ENCODE measurements at places on chromosomes 7 and 10. TPM values are rescaled to one million over a fixed set of nuclear protein-coding genes. Genes with fewer than 3 reads are reported as not detected.

ABHD11 gene
- 20.8 TPM for total RNA-seq

PNLIPRP3 gene
- total RNA-seq: not detected

DNA sequence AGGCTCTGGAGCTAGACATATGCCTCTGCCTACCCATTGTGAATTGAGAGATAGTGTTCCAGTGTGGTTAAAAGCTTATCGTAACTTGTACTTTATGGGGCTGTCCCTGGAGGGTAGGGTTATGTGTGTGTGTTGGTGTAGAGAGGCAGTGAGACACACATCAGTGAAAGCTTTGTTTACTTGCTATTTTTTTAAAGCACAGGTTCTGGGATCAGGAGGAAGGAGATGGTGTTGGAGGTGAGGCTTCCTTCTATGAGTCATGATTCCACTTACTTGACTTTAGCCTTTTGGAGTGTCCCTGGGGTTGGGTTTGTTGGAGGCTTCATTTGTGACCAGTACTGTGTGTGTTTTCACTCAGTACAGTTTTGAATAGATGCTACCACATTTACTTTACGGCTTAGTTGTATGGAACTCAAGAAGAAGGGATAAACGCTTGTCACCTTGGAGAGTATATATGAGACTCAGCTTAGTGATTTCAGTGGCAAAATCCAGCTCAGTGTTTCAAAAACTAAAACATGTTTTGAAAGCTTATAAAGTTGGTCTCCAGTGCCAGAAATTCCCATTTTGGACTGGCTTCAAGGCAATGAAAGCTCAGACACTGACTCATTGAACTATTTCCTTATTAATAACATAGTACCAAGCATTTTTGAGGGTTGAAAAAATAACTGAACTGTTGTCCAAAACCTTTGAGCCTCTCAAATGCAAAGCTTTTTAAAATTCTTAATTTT is 106.2 kb downstream of the PLXDC2 start:
- DNase-seq: peak; percentile 81
- no peaks in the 10 kb centered on the region for H3K36me3 ChIP-seq
- H3K27me3 ChIP-seq: no peaks in the 10 kb centered on the region
- H3K4me3 ChIP-seq: peak overlapping the region; percentile 2
- H3K27ac ChIP-seq: peak overlapping the region; percentile 54

DNA sequence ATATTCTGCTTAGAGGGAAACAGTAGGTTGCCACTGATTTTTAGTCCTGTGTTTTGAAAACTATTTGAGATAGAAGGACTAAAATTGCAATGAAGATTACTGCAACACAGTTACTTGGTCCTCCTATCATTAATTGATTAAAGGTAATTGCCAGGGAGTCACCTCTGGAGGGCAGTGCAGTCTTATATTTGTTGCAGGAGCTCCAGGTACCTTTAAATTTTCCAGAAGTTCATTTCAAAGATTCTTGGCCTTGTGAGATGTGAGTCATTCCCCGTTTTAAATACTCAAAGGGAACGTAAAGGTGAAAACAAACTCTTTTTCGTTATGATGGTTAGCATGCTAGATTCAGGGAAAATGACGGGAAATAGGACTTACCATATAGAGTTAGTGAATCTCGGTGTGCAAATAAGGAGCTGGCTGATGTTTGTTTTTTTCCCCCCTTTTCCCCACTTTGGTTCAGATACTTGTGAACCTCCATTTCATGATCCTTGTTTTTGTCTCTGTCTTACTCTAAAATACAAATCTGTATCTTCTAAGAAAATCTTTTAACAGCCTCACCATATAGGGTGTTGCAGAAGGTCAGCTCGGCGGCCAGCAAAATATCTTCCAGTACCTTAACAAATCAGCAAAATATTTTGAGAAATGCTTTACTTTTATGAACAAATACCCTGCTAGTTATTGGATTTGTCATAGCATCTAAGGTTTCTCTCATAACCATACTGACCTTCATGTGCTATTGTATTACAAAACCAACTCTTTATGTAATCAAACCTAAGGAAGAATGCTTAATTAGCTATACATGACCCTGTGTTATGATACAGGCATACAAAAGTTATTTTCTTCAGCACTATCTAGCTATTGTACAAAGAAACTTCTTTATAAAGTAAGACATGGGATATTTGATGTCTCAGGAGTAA is 143.0 kb upstream of the HDAC9 start:
- no peak overlapping the region for H3K4me3 ChIP-seq
- peaks cover 11% of the 10 kb centered on the region for H3K4me1 ChIP-seq
- DNase-seq: peak; percentile 83
- H3K36me3 ChIP-seq: no peaks in the 10 kb centered on the region

- H3K4me3 ChIP-seq: no peak overlapping the region
- H3K4me1 ChIP-seq: peaks cover 20% of the 10 kb centered on the region
- no peak overlapping the region for H3K27ac ChIP-seq
- H3K36me3 ChIP-seq: no peaks in the 10 kb centered on the region
These were observed 3.9 kb downstream of the LFNG start for GRCh38 chr7:2523461-2523936.

DNA sequence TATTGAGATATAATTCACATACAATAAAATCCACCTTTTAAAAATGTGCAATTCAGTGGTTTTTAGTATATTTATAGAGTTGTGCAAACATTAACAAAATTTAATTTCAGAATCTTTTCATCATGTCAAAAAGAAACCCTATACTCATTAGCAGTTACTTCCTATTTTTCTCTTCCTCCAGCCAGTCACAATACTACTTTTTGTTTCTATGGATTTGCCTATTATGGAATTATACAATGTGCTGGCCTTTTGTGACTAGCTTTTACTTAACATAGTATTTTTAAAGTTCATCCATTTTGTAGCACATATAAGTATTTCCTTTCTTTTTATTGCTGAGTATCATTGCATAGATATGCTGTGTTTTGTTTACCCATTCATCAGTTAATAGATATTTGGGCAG is 199.9 kb upstream of the IMMP2L start:
- H3K27ac ChIP-seq: no peak overlapping the region
- no peak for DNase-seq
- H3K4me3 ChIP-seq: no peak overlapping the region
- H3K36me3 ChIP-seq: no peaks in the 10 kb centered on the region
- no peaks in the 10 kb centered on the region for H3K4me1 ChIP-seq

DNA sequence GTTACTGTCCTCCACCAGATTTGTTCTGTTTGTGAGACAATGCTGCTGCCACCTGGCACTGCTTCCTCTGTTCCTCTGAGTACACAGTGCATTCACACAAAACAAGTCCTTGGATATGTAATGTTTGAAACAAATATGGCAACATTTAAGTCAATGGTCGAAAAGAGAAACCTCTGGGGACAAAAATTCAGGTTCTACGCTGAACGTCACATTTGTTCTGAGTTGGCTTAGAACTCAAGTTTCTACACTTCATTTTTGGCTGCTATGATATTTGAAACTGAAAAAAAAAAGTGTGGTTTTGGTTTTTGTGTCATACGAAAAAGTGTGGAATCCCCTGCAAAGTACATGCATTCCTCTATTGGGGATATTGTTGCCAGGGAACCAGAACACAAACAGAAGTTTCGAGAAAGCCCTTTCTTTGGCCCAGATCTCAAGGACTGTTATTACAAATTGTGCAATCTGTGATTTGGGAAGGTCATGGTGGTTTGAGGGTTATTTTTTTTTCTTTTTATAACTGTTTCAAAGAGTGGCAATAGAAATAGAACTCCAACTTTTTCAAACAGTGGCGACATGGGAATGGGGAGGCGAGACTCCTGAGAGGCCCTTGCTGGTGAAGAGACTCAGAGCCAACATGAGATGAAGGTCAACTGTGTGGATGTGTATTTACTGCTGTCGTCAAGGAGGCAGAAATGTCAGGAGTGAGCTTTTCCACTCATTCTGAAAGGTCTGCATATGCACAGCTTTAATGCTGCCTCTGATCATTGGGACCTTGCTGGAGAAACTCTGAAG is 127.5 kb downstream of the CUBN start:
- peak; percentile 95 for DNase-seq
- no peaks in the 10 kb centered on the region for H3K27me3 ChIP-seq
- H3K4me3 ChIP-seq: peak overlapping the region; percentile 43
- peaks cover 50% of the 10 kb centered on the region for H3K4me1 ChIP-seq

GRCh38 chr10:131841131-131841660 is 59.6 kb upstream of the PPP2R2D start:
- H3K4me3 ChIP-seq: no peak overlapping the region
- no peak overlapping the region for H3K27ac ChIP-seq
- no peaks in the 10 kb centered on the region for H3K4me1 ChIP-seq

- no peak overlapping the region for H3K4me3 ChIP-seq
- DNase-seq: no peak
- H3K27me3 ChIP-seq: no peaks in the 10 kb centered on the region
- no peak overlapping the region for H3K27ac ChIP-seq
- H3K4me1 ChIP-seq: no peaks in the 10 kb centered on the region
These were observed 488.4 kb downstream of the ACTR3B start for GRCh38 chr7:153247926-153248325.

DNA sequence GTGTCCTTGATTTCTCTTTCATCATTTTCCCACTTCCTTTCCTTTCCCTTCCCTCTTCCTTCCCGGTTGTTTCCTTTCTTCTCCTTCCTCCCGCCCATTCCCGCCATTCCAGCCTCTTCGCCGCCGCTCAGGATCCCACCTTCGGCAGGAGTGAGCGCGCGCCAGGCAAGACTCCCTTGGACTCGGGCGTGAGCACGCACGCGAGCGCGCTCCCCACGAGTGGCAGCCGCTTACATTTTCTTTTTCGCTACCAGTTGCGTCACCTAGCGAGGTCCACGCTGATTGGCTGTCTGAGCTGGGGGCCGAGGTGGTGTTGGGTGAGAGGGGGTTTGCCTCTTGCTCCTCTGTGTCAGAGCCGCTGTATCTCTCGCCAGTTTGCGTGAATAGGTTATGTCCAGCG is 11.8 kb downstream of the ZAN start:
- H3K27me3 ChIP-seq: 0 out of 2 replicates have a peak, but pooled peaks cover under 1% of the 10 kb centered on the region
- H3K4me1 ChIP-seq: no peaks in the 10 kb centered on the region

DNA sequence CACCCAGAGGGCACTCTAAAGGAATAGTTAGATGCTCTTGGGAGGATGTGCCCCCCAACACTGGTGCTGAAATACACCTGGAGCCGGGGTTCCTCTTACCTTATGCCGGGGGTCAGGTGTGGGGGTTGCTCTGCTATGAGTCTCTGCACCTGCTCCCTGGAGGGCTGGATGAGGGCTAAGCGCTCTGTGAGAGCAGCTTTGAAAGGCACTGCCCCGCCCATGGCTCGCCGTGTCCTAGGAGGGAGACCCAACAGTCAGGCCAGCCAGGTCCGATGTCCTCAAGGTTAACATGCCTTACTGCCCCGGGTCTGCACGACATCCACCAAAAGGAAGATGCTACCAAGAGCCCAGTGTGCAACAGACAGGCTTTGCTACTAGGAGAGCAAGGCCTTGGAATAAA is 31.7 kb downstream of the PSPH start:
- no peaks in the 10 kb centered on the region for H3K27me3 ChIP-seq
- DNase-seq: no peak
- no peaks in the 10 kb centered on the region for H3K4me1 ChIP-seq
- H3K4me3 ChIP-seq: no peak overlapping the region
- H3K27ac ChIP-seq: no peak overlapping the region

DNA sequence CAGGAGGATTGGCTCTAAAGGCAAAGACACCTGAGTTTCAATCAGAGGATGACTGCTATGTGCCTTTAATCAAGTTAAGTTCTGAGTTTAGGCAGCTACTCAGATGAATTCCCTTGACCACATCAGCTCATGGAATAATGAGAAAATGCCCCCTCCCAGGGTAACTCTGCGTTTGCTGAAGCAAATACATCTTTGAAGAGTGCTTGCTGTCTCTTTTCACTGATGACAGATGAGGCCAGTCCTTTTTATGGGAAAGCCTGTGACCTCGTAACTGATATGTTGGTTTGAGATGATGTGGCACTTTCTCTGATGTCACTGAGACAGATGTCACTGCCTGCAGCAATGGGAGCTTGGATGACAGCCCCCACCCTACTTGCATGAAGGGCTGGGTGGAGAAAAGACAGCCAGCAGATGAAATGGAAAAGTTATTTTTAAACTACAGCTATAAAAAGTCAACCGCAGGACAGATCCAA is 43.7 kb upstream of the DGKI start:
- H3K36me3 ChIP-seq: peaks cover 72% of the 10 kb centered on the region
- H3K27me3 ChIP-seq: no peaks in the 10 kb centered on the region
- peaks cover 9% of the 10 kb centered on the region for H3K4me1 ChIP-seq
- no peak overlapping the region for H3K4me3 ChIP-seq
- DNase-seq: no peak
- H3K27ac ChIP-seq: 0 out of 2 replicates have a peak overlapping the region, but pooled peaks have one; percentile 7

DNA sequence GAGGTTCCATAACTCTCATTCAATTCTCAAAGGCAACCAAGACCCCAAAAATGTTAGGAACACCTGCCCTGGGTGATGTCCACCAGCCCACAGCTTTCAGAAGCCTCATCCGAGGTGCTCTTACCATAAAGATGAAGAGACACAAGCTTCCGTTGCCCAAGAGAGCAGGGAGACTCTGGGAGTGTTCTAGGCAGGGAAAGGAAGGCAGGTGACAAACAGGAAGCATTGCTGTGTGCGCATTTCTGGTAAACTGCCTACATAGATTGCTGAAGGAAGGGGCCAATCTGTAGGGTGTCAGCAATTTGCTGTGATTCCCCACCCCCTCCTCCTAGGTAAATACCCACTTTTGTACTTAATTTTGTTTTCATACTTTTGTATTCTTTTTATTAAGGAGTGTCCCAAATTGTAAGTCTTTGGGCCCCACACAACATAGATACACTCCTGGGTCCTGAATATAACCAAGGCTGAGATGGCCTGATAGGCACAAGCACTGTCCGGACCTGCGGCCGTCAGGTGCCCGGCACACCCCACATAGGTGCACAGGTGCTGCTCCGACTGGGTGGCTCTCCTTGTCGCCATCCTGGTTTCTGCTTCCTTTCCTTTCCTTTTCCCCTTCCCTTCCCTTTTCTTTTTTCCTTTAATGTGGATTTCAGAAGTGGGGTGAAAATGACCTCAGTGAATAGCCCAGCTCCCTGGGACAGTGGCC is 51.4 kb upstream of the SMNDC1 start:
- H3K27me3 ChIP-seq: no peaks in the 10 kb centered on the region
- H3K4me1 ChIP-seq: peaks cover 46% of the 10 kb centered on the region
- no peak for DNase-seq
- H3K36me3 ChIP-seq: no peaks in the 10 kb centered on the region
- H3K27ac ChIP-seq: no peak overlapping the region

- H3K27me3 ChIP-seq: no peaks in the 10 kb centered on the region
- H3K36me3 ChIP-seq: no peaks in the 10 kb centered on the region
- no peak overlapping the region for H3K27ac ChIP-seq
- H3K4me3 ChIP-seq: no peak overlapping the region
These were observed 31.6 kb downstream of the DYDC1 start for GRCh38 chr10:80324891-80325364.

GRCh38 chr7:94509264-94509886 is at the start of gene CASD1:
CASD1 (plus strand) TSS chr7:94509809; CDS start chr7:94510085, 276 bp downstream.
- peaks cover 19% of the 10 kb centered on the region for H3K4me1 ChIP-seq
- H3K27ac ChIP-seq: peak within 1 kb of the TSS; percentile 12
- H3K36me3 ChIP-seq: no peaks in the 10 kb centered on the region
- no peaks in the 10 kb centered on the region for H3K27me3 ChIP-seq
- peak; percentile 44 for DNase-seq

GRCh38 chr7:133530682-133531081 is 277.8 kb downstream of the EXOC4 start:
- peaks cover 6% of the 10 kb centered on the region for H3K4me1 ChIP-seq
- H3K4me3 ChIP-seq: no peak overlapping the region
- peak; percentile 56 for DNase-seq
- no peaks in the 10 kb centered on the region for H3K36me3 ChIP-seq
- H3K27me3 ChIP-seq: no peaks in the 10 kb centered on the region
